IPS DF 6.9 (cell line): ENCODE measurements at places on chromosomes 5 and 9.

DNA sequence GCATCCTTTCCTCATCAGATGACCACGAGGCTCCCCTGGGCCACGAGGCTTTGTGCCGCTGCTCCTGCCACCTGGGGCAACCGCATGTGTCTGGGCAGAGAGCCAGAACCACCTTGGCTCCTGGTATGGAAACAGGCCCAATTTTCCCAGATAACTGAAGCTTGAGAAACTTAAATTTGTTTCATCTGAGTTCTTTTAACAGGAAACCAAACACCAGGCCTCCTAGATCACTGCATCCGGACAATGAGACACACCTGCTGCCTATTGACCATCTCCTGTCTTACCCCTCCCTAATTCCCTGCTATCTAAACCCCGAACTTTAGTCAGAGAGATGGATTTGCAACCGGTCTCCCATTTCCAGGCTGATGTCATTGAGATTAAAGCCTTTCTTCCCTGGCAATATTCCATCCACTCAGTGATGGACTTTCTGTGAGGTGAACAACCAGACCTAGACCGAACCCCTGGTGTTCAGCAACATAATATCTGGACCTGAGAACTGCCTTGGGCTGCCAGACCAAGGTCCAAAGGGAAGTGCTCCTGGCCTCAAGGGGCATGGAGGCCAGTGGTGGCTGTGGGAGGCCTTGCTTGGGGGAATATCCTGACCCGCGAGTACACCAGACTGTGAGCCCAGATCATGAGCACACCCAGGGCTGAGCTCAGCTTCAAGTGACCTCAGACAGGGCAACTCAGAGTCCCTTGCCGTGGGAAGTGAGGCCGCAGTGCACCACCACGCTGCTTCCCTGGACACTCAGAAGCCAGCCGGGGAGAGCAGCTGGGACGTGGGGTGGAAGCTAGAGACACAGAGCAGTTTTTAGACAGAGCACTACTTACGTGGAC, 199.7 kb downstream of the HSPA4 start:
- no peak for DNase-seq

DNA sequence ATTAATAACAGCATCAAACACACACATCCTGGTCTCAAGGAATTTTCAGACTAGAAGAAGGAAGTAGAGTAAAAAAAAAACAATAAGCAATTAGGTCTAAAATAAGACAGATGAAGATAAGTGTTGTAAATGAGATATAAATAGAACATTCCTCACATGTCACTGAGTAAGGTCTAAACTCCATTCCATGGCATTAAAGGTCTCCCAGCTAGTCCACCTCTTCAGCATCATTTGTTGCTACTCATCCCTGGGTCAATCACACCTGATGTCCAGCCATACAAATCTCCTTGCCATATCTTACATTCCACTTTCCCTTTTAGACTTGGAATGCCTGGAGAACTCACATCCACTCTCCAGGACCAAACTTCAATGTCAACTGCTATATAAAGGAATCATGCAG, 214.1 kb upstream of the KLF4 start:
- DNase-seq = no peak

GRCh38 chr5:132389585-132390286, 20.2 kb downstream of the SLC22A5 start:
- no peak for DNase-seq

GRCh38 chr5:84249918-84250630, 134.6 kb downstream of the EDIL3 start:
- no peak for DNase-seq

- DNase-seq = no peak
Measured at GRCh38 chr5:17070647-17071046, 134.6 kb upstream of the MYO10 start.

DNA sequence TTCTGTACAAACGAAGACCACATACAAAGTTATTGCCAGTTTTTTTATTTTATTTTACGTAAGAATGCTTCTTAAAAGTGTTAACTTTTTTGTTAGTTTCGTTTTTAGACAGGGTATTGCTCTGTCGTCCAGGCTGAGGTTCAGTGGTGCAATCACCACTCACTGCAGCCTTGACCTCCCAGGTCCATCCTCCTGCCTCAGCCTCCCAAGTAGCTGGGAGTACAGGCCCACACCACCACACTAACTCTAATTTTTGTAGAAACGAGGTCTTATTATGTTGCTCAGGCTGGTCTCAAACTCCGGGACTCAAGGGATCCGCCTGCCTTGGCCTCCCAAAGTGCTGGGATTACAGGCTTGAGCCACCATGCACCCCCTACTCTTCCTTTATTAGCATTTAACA, 2.3 kb upstream of the DNAJA1 start:
- no peak for DNase-seq
